ENCODE measurements at places on chromosomes 3 and 15. TPM values are rescaled to one million over a fixed set of nuclear protein-coding genes. Genes with fewer than 3 reads are reported as not detected.

DNA sequence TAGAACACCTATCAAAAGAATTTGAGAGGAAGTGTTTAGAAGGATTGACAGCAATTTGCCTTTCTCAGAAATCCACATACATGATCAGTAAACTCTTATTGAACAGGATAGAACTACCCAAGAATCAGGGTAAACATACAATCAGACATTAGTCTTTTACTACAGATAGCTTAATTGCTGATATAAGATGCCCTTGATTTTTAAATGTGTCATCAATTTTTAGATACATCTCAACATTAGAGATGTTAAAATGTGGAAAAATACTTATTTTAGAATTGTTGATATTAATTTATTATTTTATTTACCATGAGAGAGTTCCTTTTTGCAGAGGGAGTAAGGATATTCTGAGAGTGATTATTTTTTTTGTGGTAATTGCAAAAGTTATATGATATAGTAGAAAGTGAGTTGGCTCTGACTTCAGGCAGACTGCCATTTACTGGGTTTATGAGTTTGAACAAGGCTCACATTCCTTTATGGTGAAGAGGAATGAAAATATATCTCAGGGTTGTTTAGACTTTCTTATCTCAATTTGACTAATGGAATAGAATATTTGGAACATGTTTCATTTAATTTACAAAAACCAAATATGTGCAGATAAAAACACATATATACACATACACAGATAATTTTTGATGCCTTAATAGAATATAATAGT is 302.8 kb upstream of the GOLIM4 start:
- H3K27me3 ChIP-seq: no peaks in the 10 kb centered on the region
- no peak overlapping the region for H3K27ac ChIP-seq
- H3K4me3 ChIP-seq: no peak overlapping the region

GRCh38 chr3:37968813-37969595 is 21.6 kb upstream of the VILL start:
- H3K27me3 ChIP-seq: no peaks in the 10 kb centered on the region
- H3K4me3 ChIP-seq: no peak overlapping the region
- no peaks in the 10 kb centered on the region for H3K36me3 ChIP-seq
- H3K27ac ChIP-seq: no peak overlapping the region
- H3K4me1 ChIP-seq: no peaks in the 10 kb centered on the region

DNA sequence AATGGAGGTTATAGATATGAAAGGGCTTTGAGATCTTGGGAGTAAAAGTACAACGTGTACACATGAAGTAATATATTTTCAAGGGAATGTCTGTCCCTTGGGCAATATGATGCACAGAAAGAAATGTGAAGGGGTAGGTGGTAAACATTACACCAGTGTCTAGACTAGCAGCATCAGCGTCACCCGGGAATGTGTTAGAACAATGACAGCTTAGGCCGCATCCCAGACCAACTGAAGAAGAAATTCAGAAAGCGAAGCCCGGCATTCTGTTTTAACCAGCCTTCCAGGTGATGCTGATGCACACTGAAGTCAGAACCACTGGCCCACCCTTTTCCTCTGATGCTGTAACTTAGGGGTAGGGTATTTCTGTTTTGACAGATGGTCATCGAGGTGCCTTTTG is 6.3 kb downstream of the INAFM2 start:
- H3K27ac ChIP-seq: no peak overlapping the region
- peaks cover 7% of the 10 kb centered on the region for H3K36me3 ChIP-seq
- H3K4me1 ChIP-seq: peaks cover 37% of the 10 kb centered on the region
- no peak overlapping the region for H3K4me3 ChIP-seq
- DNase-seq: no peak

DNA sequence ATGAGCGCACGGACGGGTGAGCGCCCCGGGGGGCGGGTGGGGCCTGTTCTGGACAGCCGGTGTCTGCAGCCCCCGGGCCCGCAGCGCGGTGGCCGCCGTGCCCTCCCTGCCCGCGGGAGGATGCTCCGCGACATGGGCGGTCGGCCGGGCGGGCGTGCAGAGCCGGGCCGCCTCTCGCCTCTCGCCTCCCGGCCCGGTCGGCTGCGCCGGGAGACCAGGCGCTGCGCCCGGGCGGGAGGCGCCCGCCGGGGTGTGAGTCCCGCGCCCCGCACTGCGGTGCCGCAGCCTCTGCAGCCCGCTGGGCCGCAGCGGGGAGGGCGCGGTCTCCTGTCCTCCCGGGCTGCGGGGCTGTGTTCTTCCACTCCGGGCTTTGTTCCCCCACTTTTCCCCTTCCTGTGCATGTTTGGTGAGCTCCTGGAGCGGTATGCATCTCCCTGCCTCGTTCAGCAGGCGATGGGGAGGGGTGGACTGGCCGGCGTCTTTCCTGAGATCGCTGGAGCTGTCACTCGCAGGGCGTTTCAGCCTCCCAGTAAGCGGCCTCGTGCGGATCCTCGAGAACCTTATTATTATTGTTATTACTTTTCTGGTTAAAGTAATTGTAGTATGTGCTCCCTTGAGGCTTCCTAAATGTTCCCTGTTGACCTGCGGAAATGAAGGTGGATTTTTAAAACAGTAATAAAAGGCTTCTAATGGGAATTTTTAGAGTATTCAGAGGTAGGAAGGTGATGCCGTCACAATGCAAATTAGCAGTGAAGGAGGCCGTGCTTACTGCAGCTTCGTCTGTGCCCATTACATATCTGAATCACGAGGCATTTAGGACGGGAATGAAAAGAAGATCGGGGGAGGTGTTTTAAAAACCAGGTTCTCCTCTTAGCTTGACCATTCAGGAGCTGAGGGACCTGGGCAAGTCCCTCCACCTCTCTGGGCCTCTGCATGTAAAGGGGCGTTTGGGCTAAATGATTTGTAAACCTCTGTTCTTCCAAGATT is 593 bp downstream of the TMOD2 start:
- no peak for DNase-seq
- peak overlapping the region; percentile 51 for H3K27ac ChIP-seq
- H3K4me1 ChIP-seq: peaks cover 48% of the 10 kb centered on the region
- peaks cover 14% of the 10 kb centered on the region for H3K36me3 ChIP-seq
- peaks cover 23% of the 10 kb centered on the region for H3K27me3 ChIP-seq

GRCh38 chr3:78798266-78798832 is 969.4 kb downstream of the ROBO1 start:
- no peak overlapping the region for H3K27ac ChIP-seq
- DNase-seq: no peak
- H3K4me3 ChIP-seq: no peak overlapping the region

GRCh38 chr3:84440291-84440690 is 518.5 kb upstream of the CADM2 start:
- no peak overlapping the region for H3K27ac ChIP-seq
- no peaks in the 10 kb centered on the region for H3K36me3 ChIP-seq
- DNase-seq: no peak
- H3K27me3 ChIP-seq: no peaks in the 10 kb centered on the region

GRCh38 chr3:38617586-38617985 is 31.9 kb downstream of the SCN5A start:
- H3K27ac ChIP-seq: no peak overlapping the region
- no peaks in the 10 kb centered on the region for H3K36me3 ChIP-seq
- no peaks in the 10 kb centered on the region for H3K4me1 ChIP-seq
- H3K4me3 ChIP-seq: no peak overlapping the region

GRCh38 chr15:98547741-98548138 is 100.6 kb upstream of the IGF1R start:
- H3K27me3 ChIP-seq: peaks cover 54% of the 10 kb centered on the region
- peaks cover 20% of the 10 kb centered on the region for H3K4me1 ChIP-seq
- no peaks in the 10 kb centered on the region for H3K36me3 ChIP-seq
- no peak for DNase-seq

DNA sequence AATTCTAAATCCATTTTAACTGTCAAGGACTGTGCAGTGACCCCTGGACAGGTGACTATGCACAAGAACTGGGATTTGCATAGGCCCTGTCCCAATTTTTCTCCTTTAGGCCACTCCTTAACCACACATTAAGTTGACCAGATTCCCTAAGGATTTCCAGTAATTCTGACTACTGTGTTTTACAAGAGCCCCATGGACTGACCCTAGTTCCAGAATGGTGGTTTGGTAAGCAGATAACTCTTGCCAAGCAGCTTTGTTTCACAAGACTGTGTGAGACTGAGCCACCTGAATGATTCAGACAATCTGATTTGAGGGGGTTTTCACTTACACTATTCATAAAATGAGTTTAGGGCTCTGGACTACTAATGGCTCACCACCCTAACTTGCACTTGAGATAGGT is 535.8 kb downstream of the ZBBX start:
- no peak overlapping the region for H3K27ac ChIP-seq
- no peaks in the 10 kb centered on the region for H3K4me1 ChIP-seq
- DNase-seq: no peak
- no peak overlapping the region for H3K4me3 ChIP-seq

DNA sequence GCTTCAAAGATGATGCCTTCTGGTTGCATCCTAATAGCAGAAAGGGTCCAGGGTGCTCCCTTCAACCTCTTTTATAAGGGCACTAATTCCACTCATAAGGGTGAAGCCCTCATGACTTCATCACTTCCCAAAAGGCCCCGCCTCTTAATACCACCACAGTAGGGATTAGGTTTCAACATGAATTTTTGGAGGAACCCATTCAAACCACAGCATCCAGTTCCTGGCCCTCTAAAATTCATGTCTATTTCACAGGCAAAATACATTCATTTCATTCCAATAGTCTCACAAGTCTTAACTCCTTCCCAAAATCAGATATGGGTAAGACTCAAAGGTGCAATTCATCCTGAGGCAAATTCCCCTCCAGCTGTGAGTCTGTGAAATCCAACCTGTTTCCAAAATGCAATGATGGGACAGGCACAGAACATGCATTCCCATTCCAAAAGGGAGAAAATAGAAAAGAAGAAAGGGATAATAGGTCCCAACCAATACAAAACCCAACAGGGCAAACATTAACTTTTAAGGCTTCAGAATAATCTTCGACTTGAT is 124.0 kb downstream of the ATP1B3 start:
- no peaks in the 10 kb centered on the region for H3K27me3 ChIP-seq
- no peaks in the 10 kb centered on the region for H3K36me3 ChIP-seq
- no peak for DNase-seq
- no peak overlapping the region for H3K27ac ChIP-seq
- no peaks in the 10 kb centered on the region for H3K4me1 ChIP-seq
- no peak overlapping the region for H3K4me3 ChIP-seq

DNA sequence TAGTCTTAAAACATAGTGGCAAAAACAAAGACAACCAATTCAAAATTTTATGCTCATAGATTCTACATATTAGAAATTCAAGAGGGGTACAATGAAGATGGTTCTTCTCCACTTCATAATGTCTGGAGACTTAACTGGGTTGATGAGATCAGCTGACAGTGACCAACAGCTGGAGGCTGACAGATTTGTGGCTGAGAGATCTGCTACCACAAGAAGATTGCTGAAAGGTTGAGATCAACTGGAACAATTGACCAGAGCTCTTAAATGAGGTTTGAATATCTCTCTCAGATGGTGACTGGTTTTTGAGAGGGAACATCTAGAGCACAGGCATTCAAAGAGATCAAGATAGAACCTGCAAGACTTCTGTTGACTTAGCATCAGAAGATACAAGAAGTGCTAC is 254.1 kb upstream of the ARPP21 start:
- H3K27ac ChIP-seq: no peak overlapping the region
- H3K4me3 ChIP-seq: no peak overlapping the region
- H3K36me3 ChIP-seq: no peaks in the 10 kb centered on the region
- no peaks in the 10 kb centered on the region for H3K4me1 ChIP-seq

- no peak overlapping the region for H3K27ac ChIP-seq
- no peak overlapping the region for H3K4me3 ChIP-seq
- no peaks in the 10 kb centered on the region for H3K4me1 ChIP-seq
Measured at GRCh38 chr3:124352149-124352539, 360.2 kb upstream of the ROPN1 start.

- H3K4me3 ChIP-seq: no peak overlapping the region
- H3K27ac ChIP-seq: peak overlapping the region; percentile 95
- no peak for DNase-seq
- H3K36me3 ChIP-seq: peaks cover 39% of the 10 kb centered on the region
- peaks cover 60% of the 10 kb centered on the region for H3K4me1 ChIP-seq
Measured at GRCh38 chr15:101169495-101170071, 82.3 kb downstream of the CHSY1 start.

DNA sequence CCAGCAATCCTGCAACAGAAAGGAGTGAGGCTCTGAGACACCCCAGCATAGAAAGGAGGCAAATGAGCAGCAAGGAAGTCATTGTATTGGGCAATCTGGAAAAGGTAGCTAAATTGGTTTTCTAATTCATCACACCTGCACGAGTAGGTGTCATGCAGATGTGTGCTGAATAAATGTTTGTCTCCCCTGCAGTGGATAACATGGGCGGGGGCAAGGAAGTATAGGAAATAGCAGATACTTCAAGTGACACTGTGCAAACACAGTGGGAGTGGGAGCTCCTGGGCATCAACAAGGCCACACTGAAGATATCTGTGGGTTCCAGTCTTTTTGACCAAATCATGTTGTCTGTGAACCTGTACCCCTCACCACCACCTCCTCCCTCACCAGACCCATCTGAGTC is 14.4 kb upstream of the HTR3E start:
- H3K4me3 ChIP-seq: no peak overlapping the region
- H3K4me1 ChIP-seq: peaks cover 10% of the 10 kb centered on the region
- no peak overlapping the region for H3K27ac ChIP-seq
- no peak for DNase-seq
- no peaks in the 10 kb centered on the region for H3K27me3 ChIP-seq

DNA sequence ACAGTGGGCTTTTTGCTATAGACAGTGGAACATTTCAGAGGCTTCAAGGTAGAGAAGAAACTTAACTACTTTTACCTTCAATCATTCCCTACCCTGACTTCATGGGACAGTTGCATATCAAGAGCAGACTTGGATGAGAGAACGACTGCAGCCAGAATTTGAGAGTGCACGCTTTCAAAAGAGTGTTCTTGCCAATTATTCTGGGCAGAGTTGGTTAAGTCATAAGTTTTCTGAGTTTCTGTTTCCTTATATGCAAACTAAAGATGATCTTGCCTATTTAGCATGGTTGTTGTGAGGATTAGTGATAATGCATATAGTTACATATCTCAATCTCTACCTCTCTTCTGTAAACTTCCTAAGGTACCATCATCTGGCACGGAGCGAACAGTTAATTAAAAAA is 7.6 kb downstream of the SLC9A9 start:
- H3K36me3 ChIP-seq: no peaks in the 10 kb centered on the region
- no peaks in the 10 kb centered on the region for H3K4me1 ChIP-seq
- H3K27me3 ChIP-seq: no peaks in the 10 kb centered on the region
- no peak overlapping the region for H3K27ac ChIP-seq
- H3K4me3 ChIP-seq: no peak overlapping the region

- DNase-seq: peak; percentile 69
- H3K4me3 ChIP-seq: peak overlapping the region; percentile 83
- peak overlapping the region; percentile 76 for H3K27ac ChIP-seq
Measured at GRCh38 chr3:172595664-172596393, 72.6 kb upstream of the TNFSF10 start.

GRCh38 chr3:71300951-71301393 is 282.6 kb downstream of the FOXP1 start:
- H3K36me3 ChIP-seq: peaks cover 20% of the 10 kb centered on the region
- no peaks in the 10 kb centered on the region for H3K27me3 ChIP-seq
- DNase-seq: no peak

GRCh38 chr3:126370055-126370454 is 12.8 kb upstream of the KLF15 start:
- no peak overlapping the region for H3K4me3 ChIP-seq
- peaks cover 2% of the 10 kb centered on the region for H3K27me3 ChIP-seq
- no peaks in the 10 kb centered on the region for H3K4me1 ChIP-seq

GRCh38 chr3:46825450-46825849 is 37.8 kb downstream of the MYL3 start:
- H3K4me1 ChIP-seq: peaks cover 8% of the 10 kb centered on the region
- DNase-seq: no peak
- H3K4me3 ChIP-seq: no peak overlapping the region
- H3K27me3 ChIP-seq: no peaks in the 10 kb centered on the region

CCR9 gene
- total RNA-seq: 0.08 TPM

LRRN1 gene
- total RNA-seq: 1.7 TPM

KCNMB3 gene
- total RNA-seq: 0.87 TPM

CLDN18 gene
- total RNA-seq: not detected

OCA2 gene
- not detected for total RNA-seq

MYO5C gene
- 3.2 TPM for total RNA-seq

PLSCR2 gene
- not detected for total RNA-seq

Data from activated CD8-positive, alpha-beta T cell treated with anti-CD3 and anti-CD28 coated beads, Interleukin-2, amount 10 ng/mL, durations not matched to agents 7 days and 5 days (primary cell).